Myocyte (in vitro differentiated cells): ENCODE measurements at places on chromosomes 7 and 10.

DNA sequence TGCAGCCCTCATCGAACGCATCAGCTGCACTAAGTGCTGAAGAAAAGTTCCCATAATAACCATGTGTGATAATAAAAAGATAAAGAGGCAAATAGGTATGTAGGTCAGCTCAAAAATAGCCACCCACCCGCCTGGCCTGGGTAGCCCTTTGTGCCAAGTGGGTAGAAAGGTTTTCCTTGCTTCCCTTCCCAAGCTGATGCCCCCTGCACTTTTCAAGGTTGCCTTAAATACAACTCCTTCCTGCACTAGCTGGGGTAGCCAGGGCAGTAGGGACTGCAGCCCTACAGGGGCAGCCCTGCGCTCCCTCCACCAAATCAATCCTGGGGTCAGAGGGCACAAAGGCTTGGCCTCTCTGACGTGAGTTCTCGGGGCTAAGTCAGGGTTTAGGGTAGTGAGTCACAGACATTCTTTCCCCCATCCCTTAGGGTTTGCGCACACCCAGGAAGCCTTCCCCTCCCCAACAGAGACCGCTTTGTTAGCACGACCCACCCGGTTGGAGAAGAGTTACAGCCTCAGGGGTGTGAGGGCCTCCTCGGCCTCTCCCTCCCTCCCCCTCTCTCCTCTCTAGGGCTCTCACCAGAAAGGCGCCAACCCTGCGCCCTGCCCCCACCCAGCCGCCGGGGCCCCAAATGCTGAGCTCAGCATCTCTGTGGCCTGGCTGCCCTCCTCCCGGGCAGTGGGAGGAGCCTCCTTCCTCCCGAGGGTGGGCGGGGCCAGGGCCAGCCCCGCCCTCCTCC, 13.3 kb upstream of the DDIT4 start:
- peak; percentile 79 for DNase-seq

DNA sequence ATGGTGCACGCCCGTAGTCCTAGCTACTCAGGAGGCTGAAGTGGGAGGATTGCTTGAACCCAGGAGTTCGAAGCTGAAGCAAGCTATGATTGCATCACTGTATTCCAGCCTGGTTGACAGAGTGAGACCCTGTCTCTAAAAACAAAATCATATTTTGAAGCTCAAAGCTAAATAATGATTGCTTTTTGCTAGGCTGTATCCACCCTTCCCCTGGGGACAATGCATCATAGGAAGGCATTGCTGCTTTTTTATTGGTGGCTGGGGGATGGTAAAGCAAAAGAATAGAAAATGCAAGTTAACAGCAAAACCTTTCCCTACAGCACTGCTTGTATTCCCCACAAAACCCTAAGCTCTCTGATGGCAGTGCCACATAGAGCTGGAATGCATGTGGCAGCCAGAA, 107.5 kb upstream of the WAC start:
- DNase-seq, result no peak

DNA sequence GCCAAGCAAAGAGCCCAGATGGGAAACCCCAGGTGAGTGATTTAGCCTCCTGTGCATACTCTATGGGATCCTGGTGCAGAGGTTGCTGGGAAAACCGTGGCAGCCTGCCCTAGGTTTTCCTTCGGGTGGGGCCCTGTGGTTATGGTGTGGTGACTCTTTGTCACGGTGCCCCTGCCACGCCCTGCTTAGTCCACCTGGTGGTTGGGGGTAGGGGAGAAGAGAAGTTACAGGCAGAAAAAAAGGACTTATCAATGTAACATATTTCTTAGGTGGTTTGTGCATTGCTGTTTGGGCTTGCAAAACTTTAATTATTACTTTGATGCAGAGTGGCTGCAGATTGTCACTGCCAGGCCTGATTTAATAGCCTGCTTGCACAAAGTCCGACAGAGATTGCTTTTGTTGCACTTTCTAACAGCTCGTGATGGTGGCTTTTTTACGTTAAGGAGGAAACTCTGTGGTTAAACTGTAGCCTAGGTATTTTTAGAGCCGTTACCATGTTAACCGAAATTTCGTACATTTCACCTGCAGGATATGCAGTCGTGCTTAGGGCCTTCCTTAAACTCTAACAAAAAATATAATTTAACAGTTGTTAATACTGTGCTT, 197.4 kb downstream of the RNLS start:
- DNase-seq, result peak; percentile 70

- DNase-seq, result no peak
Observed at GRCh38 chr7:365593-365992, 75.6 kb downstream of the FOXL3 start.

GRCh38 chr10:110399106-110399964, 94.6 kb upstream of the SMNDC1 start:
- DNase-seq, result peak; percentile 56

- peak; percentile 71 for DNase-seq
Observed at GRCh38 chr7:147412782-147413556, 1177.6 kb upstream of the C7orf33 start.

DNA sequence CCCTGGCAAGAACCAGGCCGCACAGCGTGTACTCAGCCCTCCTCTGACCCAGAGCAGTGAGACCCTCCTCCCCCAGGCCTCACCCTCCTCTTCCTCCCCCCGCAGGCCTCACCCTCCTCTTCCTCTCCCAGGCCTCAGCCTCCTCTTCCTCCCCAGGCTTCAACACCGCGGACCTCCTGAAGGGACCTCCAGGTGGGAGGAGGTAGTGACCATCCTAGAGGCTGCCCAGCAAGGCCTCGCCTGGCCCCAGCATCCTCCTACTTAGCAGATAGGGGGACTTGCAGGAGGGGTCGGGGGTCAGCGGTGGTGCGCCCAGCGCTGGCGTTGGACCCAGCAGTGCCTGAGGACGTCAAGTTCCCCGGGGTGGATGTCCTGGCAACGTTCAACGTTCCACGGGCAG, 270.8 kb downstream of the ELFN1 start:
- no peak for DNase-seq

GRCh38 chr7:128008744-128009143, 22.5 kb downstream of the LRRC4 start:
- DNase-seq, result no peak

GRCh38 chr10:78395162-78395561, 361.5 kb downstream of the RPS24 start:
- DNase-seq, result no peak
